ENCODE measurements at places on chromosomes 5 and 9.
A peak's percentile ranks its signal among the peaks of the same experiment; 100 is the strongest.

- DNase-seq, result no peak
Observed at GRCh38 chr5:146273109-146273508, 65.5 kb upstream of the POU4F3 start.

DNA sequence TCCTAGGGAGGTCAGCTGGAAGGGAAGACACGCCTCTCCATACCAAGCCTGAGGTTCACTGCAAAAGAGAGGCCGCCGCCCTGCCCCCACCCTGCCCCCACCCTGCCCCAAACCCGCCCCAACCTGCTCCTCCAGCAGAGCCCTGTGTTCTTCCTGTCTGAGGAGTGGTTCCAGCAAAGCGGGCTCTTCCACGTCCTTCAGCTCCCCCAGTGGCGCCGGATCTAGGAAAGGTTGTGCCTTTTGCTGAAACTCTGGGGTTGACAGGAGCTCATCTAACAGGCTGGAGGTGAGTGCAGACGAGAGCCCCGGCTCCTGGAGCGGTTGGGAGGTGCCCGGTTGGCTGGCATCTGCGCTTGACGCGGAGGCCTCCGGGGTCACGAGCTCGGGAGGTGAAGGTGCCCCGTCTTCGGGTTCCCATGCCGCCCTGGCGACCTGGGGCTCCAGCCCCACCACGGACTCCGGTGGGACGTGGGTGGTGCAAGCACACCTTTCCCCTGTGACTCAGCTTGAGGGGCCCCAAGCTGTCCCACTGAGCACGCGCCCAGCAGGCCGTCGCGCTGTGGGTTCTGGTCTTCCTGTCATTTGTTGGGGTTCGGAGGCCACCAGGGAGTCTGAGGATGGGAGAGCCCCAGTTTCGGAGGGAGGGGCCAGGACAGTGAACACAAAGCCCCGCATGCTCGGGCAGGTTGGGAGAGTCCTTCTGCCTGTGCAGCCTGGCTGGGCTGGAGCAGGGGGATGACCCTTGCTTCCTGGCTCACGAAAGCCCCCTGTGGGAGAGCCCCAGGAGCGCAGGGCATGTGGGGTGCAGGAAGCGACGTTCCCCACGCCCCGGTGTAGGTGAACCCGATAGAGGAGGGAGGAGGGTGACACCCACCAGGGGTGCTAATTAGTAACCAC, 1467.1 kb downstream of the FOXD4L5 start:
- peak; percentile 85 for DNase-seq

DNA sequence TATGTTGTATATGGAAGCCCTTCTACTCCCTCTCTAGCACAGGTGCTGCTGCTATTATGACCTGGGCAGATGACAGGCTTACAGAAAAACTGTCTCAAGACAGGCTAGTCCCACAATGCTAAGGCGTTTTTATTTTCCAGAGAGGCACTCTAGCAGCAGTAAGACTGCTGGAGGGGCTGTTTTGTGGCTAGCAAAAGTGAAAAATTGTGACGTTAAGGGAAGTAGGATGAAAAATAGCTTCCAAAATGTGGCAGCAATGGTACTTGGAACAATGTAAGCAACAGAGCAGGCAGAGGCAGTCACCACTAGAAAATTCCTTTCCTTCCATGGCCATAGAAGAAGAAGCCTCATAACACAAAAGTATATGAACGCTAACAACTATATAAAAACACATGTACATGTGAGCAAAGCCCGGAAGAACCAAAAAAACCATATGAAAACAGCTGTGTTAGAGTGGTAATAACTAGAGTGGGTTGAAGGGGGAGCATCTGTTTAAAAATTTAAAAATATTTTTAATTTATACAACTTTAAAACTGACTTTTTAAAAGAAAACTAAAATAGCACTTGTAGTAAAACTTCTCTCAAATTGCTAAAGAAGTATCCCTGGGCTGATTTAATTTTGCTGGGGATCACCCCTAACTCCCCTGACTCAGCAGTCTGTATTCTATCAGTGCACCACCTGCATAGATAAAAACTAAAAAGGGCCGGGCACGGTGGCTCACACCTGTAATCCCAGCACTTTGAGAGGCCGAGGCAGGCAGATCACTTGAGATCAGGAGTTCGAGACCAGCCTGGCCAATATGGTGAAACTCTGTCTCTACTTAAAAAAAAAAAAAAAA, 30.6 kb downstream of the CLINT1 start:
- no peak for DNase-seq

DNA sequence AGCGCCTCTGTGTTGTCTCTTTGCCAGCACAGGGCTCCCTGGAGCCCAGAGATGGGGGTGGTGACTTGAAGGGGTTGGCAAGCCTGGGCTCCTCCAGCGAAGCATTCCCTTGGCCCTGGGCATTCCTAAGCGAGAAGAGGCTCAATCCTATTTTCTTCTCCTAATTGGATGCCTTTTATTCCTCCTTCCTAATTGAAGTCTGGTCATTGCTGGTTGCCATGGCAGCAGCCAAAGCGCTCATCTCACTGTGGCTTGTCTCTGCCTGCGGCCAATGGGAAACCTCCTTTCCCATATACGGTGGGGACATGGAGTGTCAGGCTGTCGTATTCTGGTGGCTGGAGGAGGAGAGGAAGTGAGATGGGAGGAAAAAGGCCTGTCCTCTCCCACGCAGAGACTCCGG, 52.3 kb upstream of the RARS1 start:
- peak; percentile 21 for DNase-seq

DNA sequence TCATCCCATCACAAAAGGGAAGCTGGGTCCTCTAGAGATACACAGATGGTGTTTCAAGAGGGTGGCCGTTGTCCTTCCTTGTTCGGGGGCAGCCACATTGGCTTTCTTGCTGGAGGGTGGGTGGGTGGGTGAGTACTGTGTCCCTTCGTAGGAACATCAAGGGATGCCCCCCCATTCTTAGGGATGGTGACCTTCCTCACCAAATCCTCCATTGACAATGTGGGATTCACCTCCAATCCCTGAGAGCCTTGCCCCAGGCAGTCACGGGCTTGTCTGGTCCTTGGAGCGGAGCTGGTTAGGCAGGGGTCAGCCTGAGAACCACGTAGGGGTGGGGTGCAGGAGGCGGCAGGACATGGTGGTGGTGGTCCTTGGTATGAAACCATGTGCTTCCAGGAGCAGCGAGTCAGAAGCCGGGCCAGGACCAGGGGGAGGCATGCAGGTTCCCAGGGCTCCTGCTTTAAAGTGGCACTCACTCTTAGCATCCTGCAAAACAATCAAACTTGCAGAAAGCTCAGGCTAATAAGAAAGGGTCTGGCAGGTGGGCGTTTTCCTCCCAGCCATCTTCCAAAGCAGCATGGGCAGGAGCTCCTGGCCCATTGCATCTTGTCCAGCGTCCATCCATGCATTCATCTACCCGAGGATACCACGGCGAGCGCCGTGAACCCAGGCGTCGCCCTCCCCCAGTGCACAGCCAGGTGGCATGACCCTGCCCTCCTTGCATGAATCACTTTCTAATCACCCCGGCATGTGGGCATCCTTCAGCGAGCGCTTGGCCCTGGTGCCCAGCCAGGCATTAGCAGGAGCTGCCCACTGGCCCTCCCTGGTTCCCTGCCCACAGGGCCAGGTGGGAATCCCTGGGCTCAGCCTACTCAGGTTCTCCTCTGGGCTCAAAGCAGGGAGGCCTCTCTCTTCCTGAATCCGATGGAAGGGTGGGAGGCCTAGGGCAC, 76.4 kb downstream of the NTNG2 start:
- no peak for DNase-seq

GRCh38 chr9:128553728-128554127, 1.3 kb downstream of the SPTAN1 start:
- DNase-seq, result no peak

- no peak for DNase-seq
Observed at GRCh38 chr9:92353051-92353450, 27.3 kb downstream of the CENPP start.

- DNase-seq, result no peak
Observed at GRCh38 chr5:9009931-9010651, 535.8 kb downstream of the SEMA5A start.

GRCh38 chr9:12425878-12426864, 267.0 kb upstream of the TYRP1 start:
- DNase-seq, result no peak

GRCh38 chr9:27183701-27184100, 74.7 kb downstream of the TEK start:
- no peak for DNase-seq

DNA sequence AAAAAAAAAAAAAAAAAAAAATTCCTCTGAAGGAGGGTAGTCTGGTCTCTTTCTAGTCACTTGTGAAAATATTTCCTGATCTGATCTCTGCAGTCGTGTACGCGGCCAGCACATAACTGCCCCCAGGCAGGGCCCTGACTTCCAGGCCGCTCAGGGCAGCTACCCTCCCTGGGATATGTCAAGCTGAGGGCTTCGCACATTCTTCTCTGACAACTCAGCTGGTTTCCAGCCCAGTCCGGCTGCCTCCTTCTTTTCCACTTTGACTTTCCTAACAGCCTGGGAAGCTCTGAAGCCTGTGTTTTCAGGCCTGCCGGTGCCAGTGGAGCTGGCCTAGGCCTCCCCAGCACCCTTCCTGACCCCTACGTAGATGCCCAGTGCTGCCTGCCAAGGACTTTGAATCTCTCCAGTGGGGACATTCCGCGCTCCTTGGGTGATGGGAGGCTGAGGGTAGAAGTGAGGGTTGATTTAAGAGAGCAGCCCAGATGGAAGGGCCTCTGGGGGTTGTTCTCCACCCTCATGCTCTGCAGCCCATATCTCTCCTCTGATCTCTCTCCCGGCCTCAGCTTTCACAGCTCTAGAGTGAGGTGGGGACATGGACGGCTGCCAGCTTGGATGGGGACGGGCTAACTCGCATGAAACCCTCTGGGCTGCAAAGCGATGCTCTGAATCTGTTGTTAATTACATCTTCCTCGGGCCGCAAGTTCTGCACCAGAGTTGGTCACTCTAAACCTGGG, 20.7 kb downstream of the COL5A1 start:
- no peak for DNase-seq

DNA sequence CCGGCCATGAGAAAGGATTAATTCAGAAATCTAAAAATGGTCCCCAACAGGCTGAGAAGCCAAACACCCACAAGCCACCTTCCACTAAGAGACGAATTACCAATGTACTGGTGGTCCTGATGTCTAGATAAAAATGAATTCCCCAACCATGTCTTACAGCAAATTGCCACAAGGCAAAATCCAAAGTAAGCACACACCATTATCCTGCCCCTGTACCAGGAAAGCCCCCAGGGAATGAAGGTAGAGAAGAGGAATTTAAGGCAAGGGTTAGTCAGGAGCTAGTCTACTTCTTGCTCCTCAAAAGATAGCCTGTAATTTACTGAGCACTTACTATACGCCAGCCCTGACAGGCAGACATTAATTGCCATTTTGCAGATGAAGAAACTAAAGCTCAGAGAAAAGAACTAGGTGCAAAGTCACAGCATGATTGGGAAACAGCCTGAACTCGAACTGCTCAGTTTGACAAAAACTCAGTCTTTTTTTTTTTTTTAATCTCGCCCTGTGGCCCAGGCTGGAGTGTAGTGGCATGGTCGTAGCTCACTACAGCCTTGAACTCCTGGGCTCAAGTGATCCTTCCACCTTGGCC, 64.3 kb downstream of the RAPGEF1 start:
- no peak for DNase-seq

- no peak for DNase-seq
Observed at GRCh38 chr5:42855811-42856210, 44.1 kb upstream of the SELENOP start.

DNA sequence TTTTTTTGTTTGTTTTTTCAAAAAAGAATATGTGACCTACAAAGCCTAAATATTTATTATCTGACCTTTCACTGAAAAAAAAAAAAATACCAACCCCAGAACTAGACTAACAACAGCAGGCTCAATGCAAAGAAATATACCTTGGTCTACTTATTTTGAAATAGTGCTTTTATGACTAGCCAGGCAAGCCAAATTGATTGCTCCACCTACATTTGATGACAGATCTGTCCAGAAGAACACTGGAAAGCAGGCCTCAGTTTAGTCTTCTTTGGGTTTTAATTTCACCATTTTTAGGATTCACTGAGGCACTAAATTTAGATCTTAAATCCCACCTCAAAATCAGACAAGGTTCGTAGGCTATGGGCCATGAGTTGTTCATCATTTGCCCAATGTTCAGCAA, 97.3 kb downstream of the PLPP1 start:
- no peak for DNase-seq

- DNase-seq, result no peak
Observed at GRCh38 chr5:58466939-58467338, 7.1 kb upstream of the PLK2 start.

DNA sequence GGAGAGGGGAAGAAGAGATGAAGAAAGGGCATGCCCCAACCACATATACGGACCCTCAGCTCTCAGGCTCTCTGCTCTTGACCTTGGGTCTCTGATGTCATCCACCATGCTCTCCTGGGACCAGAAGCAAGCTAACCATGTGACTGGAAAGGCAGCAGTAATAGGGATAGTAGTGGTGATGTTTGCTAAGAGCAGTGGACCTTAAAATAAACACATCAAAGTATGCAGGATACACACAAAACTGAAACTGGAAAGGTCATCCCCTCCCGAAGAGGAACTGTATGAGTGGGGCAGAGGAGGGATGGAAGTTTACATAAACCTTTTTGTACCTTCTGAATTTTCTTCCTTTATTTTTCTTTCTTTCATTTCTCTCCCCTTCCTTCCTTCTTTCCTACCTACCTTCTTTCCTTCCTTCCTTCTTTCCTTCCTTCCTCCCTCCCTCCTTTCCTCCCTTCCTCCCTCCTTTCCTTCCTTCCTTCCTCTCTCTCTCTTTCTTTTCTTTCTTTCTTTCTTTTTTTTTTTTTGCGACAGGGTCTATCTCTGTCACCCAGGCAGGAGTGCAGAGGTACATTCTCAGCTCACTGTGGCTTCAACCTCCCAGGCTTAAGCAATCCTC, 8.1 kb upstream of the PTPN3 start:
- DNase-seq, result no peak

DNA sequence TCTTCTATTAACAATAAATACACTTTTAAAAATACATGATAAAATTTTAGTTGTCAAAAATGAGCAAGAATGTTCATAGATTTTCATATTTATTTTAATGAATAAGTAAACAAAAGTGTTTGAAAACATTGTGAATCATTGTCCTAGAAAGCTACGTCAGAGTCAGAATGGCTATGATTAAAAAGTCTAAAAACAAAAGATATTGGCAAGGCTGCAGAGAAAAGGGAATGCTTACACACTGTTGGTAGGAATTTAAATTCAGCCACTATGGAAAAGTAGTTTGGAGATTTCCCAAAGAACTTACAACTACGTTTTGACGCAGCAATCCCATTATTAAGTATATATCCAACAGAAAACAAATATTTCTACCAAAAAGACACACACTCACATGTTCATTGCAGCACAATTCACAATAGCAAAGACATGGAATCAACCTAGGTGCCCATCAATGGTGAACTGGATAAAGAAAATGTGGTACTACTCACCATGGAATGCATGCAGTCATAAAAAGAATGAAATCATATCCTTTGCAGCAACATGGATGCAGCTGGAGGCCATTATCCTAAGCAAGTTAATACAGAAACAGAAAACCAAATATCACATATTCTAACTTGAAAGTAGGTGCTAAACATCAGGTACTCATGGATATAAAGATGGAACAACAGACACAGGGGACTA, 49.2 kb upstream of the FBXL17 start:
- no peak for DNase-seq

- no peak for DNase-seq
Observed at GRCh38 chr5:89930591-89931392, 478.8 kb downstream of the CETN3 start.
